ENCODE measurements at places on chromosomes 2 and 18. TPM values are rescaled to one million over a fixed set of nuclear protein-coding genes. Genes with fewer than 3 reads are reported as not detected.

Gene FOXI3
- total RNA-seq, result not detected

Gene TNFAIP6
- total RNA-seq, result not detected

DNA sequence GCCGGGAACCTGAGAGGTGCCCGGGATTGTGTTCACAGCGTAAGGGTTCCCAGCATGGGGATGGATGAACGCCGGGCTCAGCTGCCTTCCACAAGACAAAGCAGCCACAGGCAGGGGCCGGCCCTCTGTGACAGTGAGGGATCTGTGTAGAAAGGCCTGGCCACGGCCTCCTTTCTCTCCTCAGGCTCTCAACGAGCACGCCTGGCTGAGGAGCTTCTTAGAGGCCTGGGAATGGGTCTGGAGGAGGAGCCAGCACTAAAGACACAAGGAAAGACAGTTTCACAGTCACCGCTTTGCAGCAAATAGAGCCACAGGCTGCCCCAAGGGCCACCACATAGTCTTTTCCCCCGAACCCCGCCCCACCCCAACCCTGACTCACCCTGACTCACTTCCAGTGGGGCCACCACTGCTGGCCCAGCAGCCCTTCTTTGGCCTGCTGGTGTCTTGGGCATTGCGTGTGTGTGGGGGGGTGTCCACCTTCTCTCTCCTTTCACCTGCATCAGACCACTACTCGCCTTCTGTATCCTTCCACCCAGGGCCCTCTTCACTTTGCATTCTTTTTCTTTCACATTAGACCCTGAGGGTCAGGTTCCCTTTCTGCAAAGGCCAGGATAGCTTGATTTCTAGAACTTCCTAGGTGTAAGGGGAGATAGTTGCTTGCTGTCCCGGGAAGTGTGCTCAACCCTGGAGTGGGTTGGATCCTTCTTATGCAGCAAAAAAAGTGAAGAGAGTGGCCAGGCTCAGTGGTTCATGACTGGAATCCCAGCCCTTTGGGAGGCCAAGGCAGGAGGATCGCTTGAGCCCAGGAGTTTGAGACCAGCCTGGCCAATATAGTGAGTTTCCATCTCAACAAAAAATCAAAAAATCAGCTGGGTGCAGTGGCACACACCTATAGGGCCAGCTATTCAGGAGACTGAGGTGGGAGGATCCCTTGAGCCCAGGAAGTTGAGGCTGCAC lies 19.3 kb upstream of the HPCAL1 start:
- no peak overlapping the region for H3K4me3 ChIP-seq
- peaks cover 32% of the 10 kb centered on the region for H3K4me1 ChIP-seq
- no peak overlapping the region for H3K27ac ChIP-seq
- DNase-seq, result peak; percentile 47
- no peaks in the 10 kb centered on the region for H3K36me3 ChIP-seq

Gene CLK1
- total RNA-seq, result 164 TPM

DNA sequence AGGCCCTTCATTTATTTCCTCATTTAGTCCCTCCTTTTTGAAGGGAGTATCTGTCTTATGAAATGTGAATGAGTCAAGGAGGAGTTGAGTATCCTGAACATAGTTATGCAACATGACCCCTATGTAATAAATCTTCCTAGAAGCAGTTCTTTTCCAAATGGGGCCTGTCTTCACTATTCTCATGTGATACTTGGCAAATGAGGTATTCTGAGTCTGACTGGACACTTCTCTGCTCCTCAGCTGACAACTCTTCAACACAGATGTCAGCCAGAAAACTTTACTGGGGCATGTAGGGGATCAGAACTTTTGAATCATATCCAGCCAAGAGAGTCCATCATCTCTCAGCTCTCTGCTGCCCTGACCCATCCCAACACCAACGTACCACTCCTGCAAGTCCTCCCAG lies 291.6 kb downstream of the ZNF385B start:
- no peak for DNase-seq
- no peaks in the 10 kb centered on the region for H3K27me3 ChIP-seq
- no peak overlapping the region for H3K4me3 ChIP-seq

GRCh38 chr2:55097461-55098410 lies 47.5 kb upstream of the RTN4 start:
- H3K36me3 ChIP-seq, result no peaks in the 10 kb centered on the region
- H3K4me3 ChIP-seq, result no peak overlapping the region
- no peak overlapping the region for H3K27ac ChIP-seq
- no peak for DNase-seq

DNA sequence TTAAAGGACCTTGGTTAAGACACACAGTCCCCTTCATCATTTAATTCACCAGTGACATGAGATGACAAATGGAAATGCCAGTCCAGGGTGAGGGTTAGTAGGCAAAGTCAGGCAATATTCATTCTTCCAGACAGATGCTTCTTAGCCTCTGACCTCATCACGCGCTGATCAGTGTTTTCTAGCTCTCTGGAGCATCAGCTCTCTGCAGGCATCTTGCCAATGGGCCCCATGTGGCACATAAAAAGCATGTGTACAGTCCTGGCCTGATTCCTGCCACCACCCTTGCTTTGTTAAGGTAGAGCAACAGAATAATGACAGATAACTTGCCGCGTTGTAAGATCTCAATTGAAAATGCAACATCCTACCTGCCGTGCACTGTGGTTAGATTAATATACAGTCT lies 20.3 kb upstream of the NPAS2 start:
- no peaks in the 10 kb centered on the region for H3K4me1 ChIP-seq
- H3K27me3 ChIP-seq, result no peaks in the 10 kb centered on the region
- no peak for DNase-seq
- no peak overlapping the region for H3K4me3 ChIP-seq

GRCh38 chr2:2107141-2107540 lies 223.9 kb downstream of the MYT1L start:
- no peaks in the 10 kb centered on the region for H3K27me3 ChIP-seq
- no peak overlapping the region for H3K27ac ChIP-seq
- no peak for DNase-seq
- H3K4me1 ChIP-seq, result no peaks in the 10 kb centered on the region
- H3K36me3 ChIP-seq, result no peaks in the 10 kb centered on the region

DNA sequence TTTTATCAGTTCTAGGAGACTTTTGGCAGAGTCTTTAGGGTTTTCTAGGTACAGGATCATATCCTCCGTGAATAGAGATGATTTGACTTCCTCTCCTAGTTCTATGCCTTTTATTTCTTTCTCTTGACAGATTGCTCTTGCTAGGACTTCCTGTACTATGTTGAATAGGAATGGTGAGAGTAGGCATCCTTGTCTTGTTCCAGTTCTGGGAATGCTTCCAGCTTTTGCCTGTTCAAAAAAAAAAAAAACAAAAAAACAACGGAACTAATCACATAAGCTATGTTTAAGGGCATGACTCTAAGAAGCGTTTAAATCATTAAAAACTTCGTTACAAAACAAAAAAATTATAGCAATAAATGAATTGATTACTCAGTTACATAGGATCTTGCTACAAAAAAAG lies 145.7 kb downstream of the NUP35 start:
- no peak for DNase-seq
- no peaks in the 10 kb centered on the region for H3K36me3 ChIP-seq

GRCh38 chr2:106115250-106115649 lies 78.9 kb downstream of the UXS1 start:
- H3K27ac ChIP-seq, result no peak overlapping the region
- no peaks in the 10 kb centered on the region for H3K27me3 ChIP-seq
- DNase-seq, result no peak
- H3K36me3 ChIP-seq, result peaks cover 41% of the 10 kb centered on the region

DNA sequence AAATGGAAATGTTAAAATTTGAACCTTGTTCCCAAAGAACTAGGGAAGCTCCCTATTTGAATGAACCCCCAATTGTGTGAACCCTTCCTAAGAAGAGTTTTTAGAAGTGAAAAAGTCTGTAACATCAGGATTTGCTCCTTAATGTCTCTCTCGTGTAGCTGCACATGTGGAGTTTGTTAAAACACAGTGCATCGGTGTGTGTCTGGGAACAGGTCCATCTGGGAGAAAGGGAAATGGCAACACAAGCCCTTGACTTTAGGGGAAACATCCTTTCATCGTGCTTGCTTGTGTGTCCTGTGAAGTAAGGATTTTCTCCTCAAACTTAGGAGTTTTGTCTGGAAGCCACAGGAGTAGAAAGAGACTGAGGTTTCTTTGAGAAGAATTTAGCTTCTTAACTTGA lies 203.9 kb downstream of the PRKCE start:
- no peak overlapping the region for H3K4me3 ChIP-seq
- DNase-seq, result no peak
- H3K27me3 ChIP-seq, result no peaks in the 10 kb centered on the region
- H3K4me1 ChIP-seq, result peaks cover 24% of the 10 kb centered on the region
- H3K36me3 ChIP-seq, result peaks cover 24% of the 10 kb centered on the region

Gene TANK
- 118 TPM for total RNA-seq

DNA sequence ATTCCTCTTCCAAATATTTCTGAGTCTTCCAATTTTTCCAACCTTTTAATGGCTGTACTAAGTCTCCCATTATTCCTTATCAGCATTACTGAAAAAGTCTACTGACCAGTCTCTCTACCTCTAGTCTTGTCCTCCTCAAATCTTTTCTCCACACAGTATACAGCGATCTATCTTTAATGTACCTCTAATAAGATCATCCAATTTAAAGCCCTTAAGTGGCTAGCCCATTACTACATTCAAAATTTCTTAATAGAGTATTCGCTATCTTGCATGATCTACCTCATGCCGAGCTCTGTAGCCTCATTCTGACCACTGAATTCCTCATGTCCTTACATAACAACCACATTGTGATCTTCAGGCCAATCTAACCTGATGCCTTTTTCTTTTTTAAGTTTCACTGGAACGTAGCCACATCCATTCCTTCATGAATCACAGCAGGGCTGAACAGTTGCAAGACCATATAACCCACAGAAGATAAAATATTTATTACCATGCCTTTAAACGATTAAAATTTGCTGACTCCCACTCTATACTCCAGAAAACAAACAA lies 57.9 kb downstream of the SLC66A3 start:
- peaks cover 25% of the 10 kb centered on the region for H3K36me3 ChIP-seq
- DNase-seq, result no peak
- no peak overlapping the region for H3K4me3 ChIP-seq
- H3K4me1 ChIP-seq, result no peaks in the 10 kb centered on the region
- H3K27ac ChIP-seq, result no peak overlapping the region

Gene VIT
- total RNA-seq, result not detected

- DNase-seq, result no peak
- no peak overlapping the region for H3K4me3 ChIP-seq
- no peaks in the 10 kb centered on the region for H3K4me1 ChIP-seq
- H3K27ac ChIP-seq, result no peak overlapping the region
Observed at GRCh38 chr2:69278366-69278765, 108.7 kb downstream of the GFPT1 start.

Gene XPO1
- 166 TPM for total RNA-seq

- no peak overlapping the region for H3K27ac ChIP-seq
- H3K27me3 ChIP-seq, result no peaks in the 10 kb centered on the region
- H3K4me3 ChIP-seq, result no peak overlapping the region
- no peak for DNase-seq
- H3K36me3 ChIP-seq, result no peaks in the 10 kb centered on the region
- H3K4me1 ChIP-seq, result no peaks in the 10 kb centered on the region
Observed at GRCh38 chr2:76491503-76491902, 780.8 kb upstream of the GCFC2 start.

DNA sequence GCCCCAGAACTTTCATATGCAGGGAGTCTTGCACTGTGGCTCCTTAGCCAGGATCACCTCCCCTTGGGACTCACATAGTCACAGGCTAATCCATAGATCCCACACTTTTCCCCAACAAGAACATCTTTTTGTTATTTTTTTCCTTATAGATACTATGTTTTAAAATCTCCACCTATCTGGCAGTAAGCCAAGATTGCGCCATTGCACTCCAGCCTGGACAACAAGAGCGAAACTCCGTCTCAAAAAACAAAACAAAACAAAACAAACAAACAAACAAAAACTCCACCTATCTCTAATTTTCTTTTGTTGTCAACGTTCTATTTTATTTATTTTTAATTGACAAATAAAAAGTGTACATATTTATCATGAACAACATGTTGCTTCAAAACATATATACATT lies 141.7 kb downstream of the PDE11A start:
- H3K36me3 ChIP-seq, result no peaks in the 10 kb centered on the region
- H3K27ac ChIP-seq, result no peak overlapping the region
- DNase-seq, result no peak
- peaks cover 12% of the 10 kb centered on the region for H3K27me3 ChIP-seq
- no peak overlapping the region for H3K4me3 ChIP-seq

Gene ANKRD30B
- not detected for total RNA-seq

Data from activated CD4-positive, alpha-beta memory T cell treated with anti-CD3 and anti-CD28 coated beads, Interleukin-2, amount 10 ng/mL, durations not matched to agents 7 days and 5 days (primary cell).